ENCODE measurements at places on chromosomes 4 and X. TPM values are rescaled to one million over a fixed set of nuclear protein-coding genes. Genes with fewer than 3 reads are reported as not detected.

Gene HHIP
- total RNA-seq: 29.6 TPM

Gene DSPP
- not detected for total RNA-seq

- peaks cover 5% of the 10 kb centered on the region for H3K4me1 ChIP-seq
- DNase-seq: no peak
- no peak overlapping the region for H3K27ac ChIP-seq
- no peaks in the 10 kb centered on the region for H3K27me3 ChIP-seq
- no peak overlapping the region for H3K4me3 ChIP-seq
Measured at GRCh38 chr4:16583764-16584163, 314.7 kb downstream of the LDB2 start.

Gene SULT1E1
- total RNA-seq: 64.9 TPM

Gene SRPK3
- total RNA-seq: not detected

Gene EGF
- 65.1 TPM for total RNA-seq

DNA sequence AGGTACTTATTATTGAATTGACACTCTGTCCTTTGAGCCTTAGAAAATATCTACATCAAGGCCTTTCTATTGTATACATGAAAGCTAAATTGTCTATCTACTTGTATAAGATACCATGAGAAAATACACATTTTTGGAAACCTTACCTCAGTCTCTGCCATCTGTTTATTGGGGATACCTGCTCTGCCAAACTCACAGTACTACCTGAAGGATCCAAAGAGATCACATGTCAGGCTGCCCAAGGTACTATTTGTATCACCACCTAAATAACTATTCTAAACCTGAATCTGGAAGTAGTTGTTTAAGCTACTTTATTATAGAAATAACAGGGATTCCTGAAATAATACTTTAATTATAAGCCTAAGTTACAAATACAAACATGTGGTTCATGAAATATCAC is 126.2 kb downstream of the PALLD start:
- H3K4me3 ChIP-seq: no peak overlapping the region
- H3K36me3 ChIP-seq: no peaks in the 10 kb centered on the region
- H3K27me3 ChIP-seq: peaks cover 3% of the 10 kb centered on the region
- peaks cover 17% of the 10 kb centered on the region for H3K4me1 ChIP-seq

Gene PABPC1L2A
- not detected for total RNA-seq

DNA sequence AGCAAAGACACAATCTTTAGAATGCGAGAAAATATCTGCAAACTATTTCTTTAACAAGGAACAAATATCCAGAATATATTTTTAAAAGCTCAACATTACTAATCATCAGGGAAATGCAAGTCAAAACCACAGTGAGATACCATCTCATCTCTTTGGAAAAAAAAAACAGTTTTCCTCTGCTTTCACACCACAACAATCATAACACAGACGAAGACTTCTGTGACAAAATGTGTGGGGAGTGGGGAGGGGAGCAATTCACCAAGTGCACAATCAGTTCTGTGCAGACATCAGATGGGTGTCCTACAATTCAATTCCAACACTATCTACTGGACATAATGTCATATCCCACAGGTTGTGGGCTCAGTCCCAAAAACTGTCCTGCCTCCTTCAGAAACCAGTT is 293.2 kb upstream of the SLC7A11 start:
- H3K27ac ChIP-seq: no peak overlapping the region
- H3K27me3 ChIP-seq: no peaks in the 10 kb centered on the region
- no peak overlapping the region for H3K4me3 ChIP-seq
- DNase-seq: no peak
- H3K4me1 ChIP-seq: no peaks in the 10 kb centered on the region

GRCh38 chr4:133929531-133930239 is 271.9 kb downstream of the PABPC4L start:
- no peaks in the 10 kb centered on the region for H3K4me1 ChIP-seq
- no peak overlapping the region for H3K27ac ChIP-seq
- DNase-seq: no peak
- no peak overlapping the region for H3K4me3 ChIP-seq

Gene TENM3
- 49.3 TPM for total RNA-seq

DNA sequence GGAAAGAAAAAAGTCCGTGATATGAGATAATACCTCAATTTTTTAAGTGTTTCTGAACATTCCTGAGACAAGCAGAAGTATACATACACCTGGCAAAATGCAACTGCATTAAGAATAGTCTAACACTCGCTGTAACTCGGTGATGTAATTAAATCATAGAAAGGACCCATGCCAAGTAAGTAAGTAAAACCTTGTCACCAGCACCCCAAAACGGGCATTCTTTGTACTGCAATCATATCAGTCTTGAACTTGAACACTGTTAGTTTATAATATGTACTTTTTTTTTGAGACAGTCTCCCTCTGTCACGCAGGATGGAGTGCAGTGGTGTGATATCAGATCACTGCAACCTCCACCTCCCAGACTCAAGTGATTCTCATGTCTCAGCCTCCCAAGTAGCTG is 47.4 kb downstream of the SMIM14 start:
- no peaks in the 10 kb centered on the region for H3K36me3 ChIP-seq
- no peak overlapping the region for H3K27ac ChIP-seq
- no peak overlapping the region for H3K4me3 ChIP-seq
- no peak for DNase-seq
- no peaks in the 10 kb centered on the region for H3K4me1 ChIP-seq

- peaks cover 3% of the 10 kb centered on the region for H3K36me3 ChIP-seq
- no peak overlapping the region for H3K4me3 ChIP-seq
- no peak overlapping the region for H3K27ac ChIP-seq
- no peaks in the 10 kb centered on the region for H3K27me3 ChIP-seq
- H3K4me1 ChIP-seq: peaks cover 55% of the 10 kb centered on the region
Measured at GRCh38 chr4:53019485-53020382, 157.6 kb downstream of the RASL11B start.

GRCh38 chrX:871626-872025 is 241.0 kb downstream of the SHOX start:
- H3K4me1 ChIP-seq: peaks cover 4% of the 10 kb centered on the region
- no peak overlapping the region for H3K4me3 ChIP-seq
- peaks cover 11% of the 10 kb centered on the region for H3K27me3 ChIP-seq
- H3K36me3 ChIP-seq: no peaks in the 10 kb centered on the region

- H3K4me3 ChIP-seq: no peak overlapping the region
- H3K27me3 ChIP-seq: no peaks in the 10 kb centered on the region
- no peak overlapping the region for H3K27ac ChIP-seq
- no peak for DNase-seq
- no peaks in the 10 kb centered on the region for H3K4me1 ChIP-seq
Measured at GRCh38 chrX:35722128-35722527, 76.0 kb upstream of the MAGEB16 start.

Gene GPRASP2
- 8.5 TPM for total RNA-seq

DNA sequence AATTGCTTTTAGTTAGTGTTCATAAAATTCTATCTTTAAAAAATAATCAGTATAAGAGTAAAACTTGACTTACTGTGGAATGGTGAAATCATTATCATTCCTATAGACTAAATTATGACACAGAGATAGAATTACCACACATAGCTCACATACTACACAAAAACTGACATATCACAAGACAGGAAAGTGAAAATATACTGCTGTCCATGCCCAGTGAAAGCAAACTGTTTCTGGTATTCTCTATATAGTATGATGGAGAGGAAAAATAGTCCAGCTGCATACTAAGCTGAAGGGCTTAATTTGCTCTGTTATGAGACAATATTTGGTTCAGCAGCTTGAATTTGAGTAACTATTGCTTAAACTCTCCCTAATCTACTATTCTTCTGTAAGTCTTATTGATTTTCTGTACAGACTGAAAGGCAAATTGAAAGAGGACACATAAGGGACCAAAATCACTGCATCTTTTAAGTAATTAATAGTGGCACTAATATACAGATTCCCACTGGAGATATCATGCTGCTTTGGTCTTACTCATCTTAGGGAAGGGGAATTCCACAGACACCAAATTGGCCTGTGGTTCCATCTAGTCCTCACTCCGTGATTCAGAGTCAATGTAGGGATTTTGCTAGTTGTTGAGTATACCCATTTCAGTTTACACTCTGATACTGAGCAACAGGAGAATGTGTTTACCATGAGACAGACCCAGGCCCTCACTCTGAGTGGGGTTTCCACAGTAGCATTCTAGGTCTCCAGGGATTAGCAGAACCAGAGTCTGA is 47.4 kb upstream of the AGA start:
- no peak overlapping the region for H3K27ac ChIP-seq
- H3K4me1 ChIP-seq: no peaks in the 10 kb centered on the region
- no peaks in the 10 kb centered on the region for H3K36me3 ChIP-seq

GRCh38 chr4:78656968-78657445 is 105.4 kb downstream of the ANXA3 start:
- H3K4me1 ChIP-seq: peaks cover 16% of the 10 kb centered on the region
- no peak overlapping the region for H3K4me3 ChIP-seq

- no peak overlapping the region for H3K4me3 ChIP-seq
- no peak for DNase-seq
- peaks cover 15% of the 10 kb centered on the region for H3K4me1 ChIP-seq
- H3K36me3 ChIP-seq: peaks cover 13% of the 10 kb centered on the region
- no peak overlapping the region for H3K27ac ChIP-seq
- no peaks in the 10 kb centered on the region for H3K27me3 ChIP-seq
Measured at GRCh38 chrX:24838629-24839028, 144.9 kb downstream of the POLA1 start.

Gene IBSP
- not detected for total RNA-seq

DNA sequence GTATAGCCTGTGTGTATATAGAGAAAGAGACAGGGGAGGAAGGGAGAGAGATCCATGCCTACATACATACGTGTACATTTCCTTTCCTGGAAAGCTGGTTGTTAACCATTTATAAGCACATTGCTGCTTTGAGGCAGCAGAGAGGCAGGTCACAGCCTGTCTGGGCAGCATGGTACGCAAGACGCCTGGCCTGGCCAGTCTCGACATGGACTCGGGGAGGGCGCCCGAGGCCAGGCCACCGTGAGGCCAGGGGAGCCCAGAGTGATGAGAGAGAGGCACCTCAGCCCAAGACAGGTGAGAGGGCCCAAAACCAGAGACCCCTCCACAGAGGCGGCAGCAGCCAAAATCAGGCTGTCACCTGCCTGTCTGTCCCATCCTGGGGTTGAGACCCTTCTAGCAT is 3.9 kb downstream of the TREX2 start:
- H3K4me1 ChIP-seq: no peaks in the 10 kb centered on the region
- no peak for DNase-seq
- no peak overlapping the region for H3K27ac ChIP-seq

DNA sequence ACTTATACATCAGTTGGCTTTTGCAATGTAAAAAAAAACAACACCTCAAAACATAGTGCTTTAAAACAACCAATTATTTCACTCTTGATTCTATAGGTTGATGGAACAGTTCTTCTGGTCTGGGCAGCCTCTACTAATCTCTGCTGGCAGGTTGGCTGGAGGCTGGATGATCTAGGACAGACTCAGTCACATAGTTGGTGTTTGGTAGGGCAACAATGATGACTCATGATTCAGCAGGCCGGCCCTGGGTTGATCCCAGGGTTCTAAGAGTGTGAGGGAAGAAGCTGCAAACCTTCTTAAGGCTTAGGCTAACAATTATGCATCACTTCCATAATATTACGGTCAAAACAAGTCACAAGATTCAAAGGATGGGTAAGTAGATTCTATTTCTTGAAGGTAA is 558.2 kb downstream of the ZNF674 start:
- no peak overlapping the region for H3K27ac ChIP-seq
- H3K27me3 ChIP-seq: no peaks in the 10 kb centered on the region
- no peaks in the 10 kb centered on the region for H3K36me3 ChIP-seq
- no peak overlapping the region for H3K4me3 ChIP-seq
- H3K4me1 ChIP-seq: no peaks in the 10 kb centered on the region

DNA sequence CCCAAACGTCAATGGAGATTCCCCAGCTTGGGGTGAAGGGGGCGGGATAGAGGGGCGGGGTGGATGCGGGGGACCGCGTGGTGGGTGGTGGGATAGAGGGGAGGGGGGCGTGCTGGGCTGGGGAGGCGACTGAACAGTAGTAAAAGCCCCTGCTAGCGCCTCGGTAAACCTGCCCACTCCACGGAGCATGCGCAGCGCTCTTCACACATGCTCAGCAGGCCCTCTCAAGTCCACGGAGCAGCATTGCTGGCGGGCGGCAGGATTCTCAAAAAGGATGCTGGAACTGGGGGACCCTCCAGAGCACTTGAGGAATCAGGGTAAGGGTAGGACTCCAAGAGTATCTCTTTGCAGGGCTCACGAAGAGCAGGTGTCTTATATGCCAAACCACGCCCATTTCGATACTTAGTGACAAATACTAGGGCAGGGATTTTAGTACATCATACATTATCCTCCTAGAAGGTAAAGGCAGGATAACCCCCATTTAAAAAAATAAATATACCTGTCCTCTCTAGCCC is 378 bp upstream of the RPS6KA6 start:
- no peaks in the 10 kb centered on the region for H3K27me3 ChIP-seq
- no peaks in the 10 kb centered on the region for H3K4me1 ChIP-seq
- peak overlapping the region; percentile 93 for H3K4me3 ChIP-seq
- H3K36me3 ChIP-seq: no peaks in the 10 kb centered on the region

Measured in type B pancreatic cell (in vitro differentiated cells).